ENCODE measurements at places on chromosomes 7 and 10.

DNA sequence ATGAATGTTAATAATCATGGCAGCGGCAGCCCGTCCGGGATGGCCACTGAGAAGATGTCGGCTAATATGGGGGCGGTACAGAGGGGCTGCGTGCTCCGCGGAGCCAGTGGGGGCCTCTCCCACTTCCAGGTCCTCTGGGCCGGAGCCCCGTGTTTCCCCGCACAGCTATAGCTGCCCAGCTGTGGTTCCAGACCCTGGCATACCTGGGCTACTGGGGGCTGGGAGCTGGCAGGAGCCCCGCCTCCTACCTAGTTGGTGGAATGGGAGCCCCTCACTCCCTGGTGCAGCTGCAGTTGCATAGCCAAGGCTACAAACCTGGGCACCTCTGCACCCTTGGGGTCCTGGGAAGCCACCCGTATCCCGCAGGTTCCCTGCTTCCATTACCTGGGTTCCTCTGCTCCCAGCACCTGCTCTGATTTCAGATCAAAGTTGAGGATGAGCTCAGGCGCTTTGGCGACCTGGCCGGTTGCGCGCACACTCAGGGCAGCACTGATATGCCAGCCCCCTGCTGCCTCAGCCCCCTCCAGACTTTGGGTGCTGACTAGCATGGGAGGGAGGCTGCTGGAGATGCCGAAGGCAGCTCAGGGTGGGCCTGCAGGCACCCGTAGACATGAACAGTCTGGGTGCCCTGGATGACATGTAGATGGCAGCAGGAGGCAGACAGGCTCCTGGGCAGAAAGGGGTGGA, 236.5 kb upstream of the SEMA3D start:
- no peak for DNase-seq

DNA sequence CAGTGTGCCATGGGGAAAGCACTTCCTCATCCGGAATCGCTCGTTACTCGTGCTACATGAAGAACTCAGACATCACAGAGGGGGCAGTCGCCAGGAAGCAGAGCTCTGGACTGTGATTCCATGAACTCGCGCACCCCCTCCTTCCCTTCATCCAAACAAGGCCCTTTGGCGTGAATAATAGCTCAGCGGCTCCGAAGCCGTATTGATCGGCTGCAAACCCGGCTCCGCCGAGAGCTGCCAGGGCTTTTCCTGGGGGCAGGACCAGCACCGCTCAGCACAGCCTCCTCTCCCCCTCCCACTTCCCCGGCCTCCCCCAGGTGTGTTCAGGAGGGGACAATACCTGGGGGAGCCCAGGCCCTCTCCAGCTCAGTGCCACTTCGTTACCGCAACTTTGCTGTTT, 129.0 kb upstream of the TCF7L2 start:
- DNase-seq = no peak

DNA sequence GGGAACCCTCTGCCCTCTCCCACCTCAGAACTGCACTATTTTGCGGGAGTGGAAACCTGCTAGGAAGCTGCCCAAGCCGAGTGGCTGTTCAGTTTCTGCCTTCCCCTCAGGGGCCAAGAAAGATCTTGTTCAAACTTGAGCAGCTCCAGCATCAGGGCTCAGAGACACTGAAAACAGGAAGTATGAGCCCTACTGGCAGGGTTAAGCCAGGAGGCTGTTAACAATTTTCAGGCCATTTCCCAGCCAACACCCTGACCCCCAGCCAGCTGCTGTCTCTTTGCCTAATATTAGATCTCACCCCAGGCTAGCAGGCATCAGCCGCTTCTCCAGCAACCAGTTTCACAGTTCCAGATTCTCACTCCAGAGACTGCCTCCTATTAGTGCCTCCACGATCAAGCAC, 9.2 kb downstream of the PLAU start:
- DNase-seq = no peak

DNA sequence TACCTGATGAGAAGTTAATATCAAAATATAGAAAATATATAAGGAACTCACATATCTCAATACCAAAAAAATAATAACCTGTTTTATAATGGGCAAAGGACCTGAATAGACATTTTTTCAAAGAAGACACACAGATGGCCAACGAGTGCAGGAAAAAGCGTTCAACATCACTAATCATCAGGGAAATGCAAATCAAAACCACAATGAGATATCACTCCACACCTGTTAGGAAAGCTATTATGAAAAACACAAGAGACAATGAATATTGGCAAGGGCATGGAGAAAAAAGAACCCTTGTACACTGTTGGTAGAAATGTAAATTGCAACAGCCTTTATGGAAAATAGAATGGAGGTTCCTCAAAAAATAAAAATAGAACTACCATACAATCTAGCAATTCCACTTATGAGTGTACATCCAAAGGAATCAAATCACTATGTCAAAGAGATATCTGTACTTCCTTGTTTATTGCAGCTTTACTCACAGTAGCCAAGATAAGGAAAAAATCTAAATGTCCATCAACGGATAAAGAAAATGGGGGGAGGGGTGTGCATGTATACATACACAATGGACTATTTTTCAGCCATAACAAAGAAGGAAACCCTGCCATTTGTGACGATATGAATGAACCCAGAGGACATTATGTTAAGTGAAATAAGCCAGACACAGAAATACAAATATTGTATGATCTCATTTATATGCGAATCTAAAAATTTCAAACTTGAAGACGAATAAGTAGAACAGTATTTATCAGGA, 3.6 kb upstream of the ALOX5 start:
- DNase-seq = no peak

- no peak for DNase-seq
These were observed 553.3 kb downstream of the TFEC start for GRCh38 chr7:115477193-115477651.

DNA sequence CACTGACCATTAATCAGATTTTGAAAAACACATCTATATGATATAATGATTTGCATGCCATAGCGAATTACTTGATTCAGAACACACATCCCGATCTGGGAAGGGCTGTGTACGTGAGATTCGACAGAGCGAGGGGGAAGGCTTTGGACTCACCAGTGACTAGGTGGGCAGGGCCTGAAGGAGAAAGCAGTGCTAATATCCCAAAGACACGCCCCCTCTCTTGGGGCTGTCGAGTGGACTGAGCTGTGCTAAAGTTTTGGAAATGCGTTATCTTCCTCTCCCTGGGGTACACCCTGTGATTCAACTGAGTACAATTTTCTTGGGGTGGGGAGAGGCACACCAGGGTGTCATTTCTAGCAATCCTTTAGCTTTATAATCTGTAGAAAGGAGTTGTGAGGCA, 1.8 kb downstream of the LRRC17 start:
- DNase-seq = no peak

DNA sequence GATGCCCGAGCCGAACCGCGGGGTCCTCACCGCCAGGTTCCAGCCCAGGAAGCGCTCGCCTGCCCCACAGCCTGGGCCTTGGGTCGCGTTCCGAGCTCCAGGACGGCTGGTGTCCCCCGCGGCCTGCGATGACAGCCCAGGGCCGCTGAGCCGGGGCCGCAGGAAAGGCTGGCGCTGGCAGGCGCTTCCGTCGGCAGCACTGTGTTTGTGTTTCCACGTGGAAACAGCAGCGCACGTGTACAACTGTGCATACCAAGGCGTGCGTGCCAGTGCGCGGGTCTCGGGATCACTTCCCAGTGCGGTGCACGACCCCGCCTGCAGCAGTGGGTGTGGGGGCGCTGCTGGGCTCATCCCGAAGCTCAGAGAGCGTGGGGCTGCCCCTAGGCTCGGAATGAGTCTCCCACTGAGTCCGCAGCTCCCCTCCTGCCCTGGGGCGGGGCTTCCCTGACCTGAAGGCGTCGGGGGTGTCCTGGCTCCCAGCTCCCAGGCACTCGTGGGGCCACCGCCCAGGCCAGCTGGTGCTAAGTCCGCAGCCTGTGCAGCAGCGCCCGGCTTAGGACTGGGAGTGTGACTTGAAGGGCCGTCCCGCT, 17.2 kb downstream of the AP5Z1 start:
- DNase-seq = peak; percentile 20

DNA sequence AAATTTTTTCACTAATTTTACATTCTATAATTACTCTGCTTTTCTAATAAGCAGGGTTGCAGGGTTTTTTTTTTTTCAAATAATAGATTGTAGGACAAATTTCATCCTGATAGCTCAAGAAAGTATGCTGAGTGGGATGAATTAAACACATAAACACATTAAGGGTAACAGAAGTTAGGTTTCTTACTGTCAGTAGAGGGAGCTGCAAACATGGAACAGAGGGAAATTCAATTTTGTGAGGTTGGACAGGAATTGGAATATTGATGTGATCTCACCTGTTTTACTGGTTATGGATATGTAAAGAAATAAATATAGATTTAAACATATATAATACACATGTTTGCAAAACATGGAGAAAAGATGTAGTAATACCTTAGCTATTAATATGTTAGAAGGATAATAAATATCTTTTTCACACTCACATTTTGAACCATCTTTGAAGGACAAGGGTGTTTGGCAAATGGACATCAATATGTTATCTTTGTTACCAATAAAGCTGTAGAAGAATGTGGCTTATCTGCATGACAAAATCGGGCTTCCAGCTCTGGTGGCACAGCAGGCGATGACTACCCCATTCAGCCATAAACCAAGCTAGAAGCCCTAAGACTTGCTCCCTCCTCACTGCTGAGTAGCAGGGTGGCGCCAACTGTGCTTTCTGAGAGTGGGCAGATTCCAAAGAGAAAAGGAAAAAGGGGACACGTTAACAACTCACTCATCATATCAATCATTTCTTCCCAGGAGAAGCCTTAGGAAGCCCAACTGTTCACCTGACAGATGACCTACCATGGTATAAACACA, 1257.4 kb downstream of the GATA3 start:
- no peak for DNase-seq

- DNase-seq = no peak
These were observed 16.7 kb downstream of the AQP1 start for GRCh38 chr7:30928254-30928872.

DNA sequence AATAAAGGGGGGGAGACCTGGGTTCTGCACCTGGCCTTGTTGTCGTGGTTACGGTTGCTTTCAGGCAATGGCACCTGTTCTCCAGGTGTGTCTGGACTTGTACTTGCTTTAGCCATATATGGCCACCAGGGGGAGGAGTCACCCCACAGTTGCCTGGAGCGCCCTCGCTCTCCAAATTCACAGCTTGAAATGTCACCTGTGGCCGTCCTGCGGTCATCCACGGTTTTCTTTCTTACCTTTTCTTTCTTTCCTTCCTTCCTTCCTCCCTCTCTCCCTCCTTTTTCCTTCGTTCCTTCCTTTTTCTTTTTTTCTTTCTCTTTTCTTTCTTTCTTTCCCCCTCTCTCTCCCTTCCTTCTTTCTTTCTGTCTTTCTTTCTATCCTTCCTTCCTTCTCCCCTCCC, 157.2 kb upstream of the ZNF92 start:
- peak; percentile 51 for DNase-seq
